ENCODE measurements at places on chromosomes 16 and 17.

DNA sequence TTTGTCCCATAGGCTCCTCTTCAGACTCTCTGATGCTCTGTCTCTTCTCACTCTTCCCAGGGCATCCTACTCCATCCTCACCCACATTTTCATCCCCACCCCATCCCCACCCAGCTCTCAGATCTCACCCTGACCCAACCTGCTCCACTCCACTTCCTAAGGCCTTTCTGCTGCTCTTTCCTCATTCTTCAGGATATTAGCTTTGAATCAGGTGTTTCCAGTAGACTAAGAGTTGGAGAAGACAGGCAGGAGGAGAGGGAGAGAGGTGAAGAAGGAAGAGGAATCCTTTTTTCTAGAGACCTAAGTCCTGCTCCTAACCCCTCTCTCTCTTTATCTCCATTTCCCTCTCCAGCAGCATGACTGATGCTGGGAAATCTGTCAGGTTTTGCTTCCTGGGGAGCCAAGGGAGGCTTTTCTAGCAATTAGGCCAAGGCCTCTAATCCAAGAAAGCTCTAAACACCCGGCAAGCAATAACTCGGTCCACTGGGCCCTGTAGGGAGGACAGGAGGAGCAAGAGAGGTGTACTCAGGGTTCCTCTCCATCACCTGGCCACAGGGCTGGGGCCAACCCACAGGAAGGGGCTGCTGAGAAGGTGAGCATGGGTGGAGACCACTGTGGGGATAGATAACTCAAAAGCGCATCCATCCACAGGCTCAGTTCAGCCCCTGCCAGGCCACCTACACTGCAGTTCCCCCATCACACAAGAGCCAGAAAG is 133.3 kb downstream of the TMEM132E start:
- no peak for DNase-seq

DNA sequence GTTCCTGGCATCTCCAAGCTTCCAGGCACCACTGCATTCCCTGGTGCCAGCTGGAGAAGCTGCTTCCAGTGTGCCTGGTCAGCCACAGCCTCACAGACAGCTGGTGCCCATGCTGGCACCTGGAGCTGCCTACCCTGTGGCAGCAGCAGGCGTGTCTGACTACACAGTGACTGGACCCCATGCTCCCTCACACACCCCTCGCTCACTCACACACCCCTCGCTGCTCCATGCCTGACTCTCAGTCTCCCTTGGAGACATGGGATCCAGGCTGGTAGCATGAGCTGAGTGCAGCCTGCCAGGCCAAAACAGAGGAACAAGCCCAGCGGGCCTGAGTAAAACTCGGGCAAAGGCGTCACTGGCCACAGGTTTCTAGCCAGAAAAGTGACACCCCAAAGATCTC is 59.1 kb upstream of the SMIM36 start:
- no peak for DNase-seq

DNA sequence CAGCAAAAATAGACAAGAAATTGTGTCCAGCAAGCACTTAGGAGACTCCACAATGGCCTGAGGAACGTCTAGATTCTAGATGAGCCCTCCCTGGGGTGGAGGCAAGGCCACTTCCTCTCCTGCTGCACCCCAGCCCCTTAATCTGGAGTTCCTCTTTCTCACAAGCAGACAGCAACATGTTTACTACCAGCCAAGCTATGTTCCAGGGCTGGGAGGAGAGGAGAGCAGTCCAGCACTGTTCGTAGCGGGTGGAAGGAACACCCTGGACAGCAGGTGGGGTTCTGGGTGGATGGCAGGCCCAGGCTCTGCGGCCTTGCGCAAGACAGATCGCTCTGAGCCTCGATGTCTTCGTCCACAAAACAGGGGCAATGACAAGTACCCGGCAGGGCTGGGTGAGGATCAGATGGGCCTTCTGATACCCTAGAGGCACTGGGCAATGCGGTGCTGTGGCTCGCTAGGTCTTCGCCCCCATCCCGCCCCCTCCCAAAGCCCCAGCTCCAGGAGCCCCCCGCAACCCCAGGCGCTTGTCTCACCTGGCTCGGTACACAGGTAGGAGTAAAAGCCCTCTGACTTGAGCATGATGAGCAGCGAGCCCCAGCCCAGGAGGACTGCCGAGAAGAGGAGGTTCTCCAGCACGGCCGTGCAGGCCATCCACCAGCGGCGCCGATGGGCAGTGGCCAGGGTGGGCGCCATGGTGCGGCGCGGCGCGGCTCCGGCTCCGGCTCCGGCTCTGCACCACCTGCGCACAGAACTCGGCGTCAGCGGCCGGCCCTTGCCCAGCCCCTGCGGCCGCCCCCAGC is 1.3 kb downstream of the SLC43A2 start:
- no peak for DNase-seq

DNA sequence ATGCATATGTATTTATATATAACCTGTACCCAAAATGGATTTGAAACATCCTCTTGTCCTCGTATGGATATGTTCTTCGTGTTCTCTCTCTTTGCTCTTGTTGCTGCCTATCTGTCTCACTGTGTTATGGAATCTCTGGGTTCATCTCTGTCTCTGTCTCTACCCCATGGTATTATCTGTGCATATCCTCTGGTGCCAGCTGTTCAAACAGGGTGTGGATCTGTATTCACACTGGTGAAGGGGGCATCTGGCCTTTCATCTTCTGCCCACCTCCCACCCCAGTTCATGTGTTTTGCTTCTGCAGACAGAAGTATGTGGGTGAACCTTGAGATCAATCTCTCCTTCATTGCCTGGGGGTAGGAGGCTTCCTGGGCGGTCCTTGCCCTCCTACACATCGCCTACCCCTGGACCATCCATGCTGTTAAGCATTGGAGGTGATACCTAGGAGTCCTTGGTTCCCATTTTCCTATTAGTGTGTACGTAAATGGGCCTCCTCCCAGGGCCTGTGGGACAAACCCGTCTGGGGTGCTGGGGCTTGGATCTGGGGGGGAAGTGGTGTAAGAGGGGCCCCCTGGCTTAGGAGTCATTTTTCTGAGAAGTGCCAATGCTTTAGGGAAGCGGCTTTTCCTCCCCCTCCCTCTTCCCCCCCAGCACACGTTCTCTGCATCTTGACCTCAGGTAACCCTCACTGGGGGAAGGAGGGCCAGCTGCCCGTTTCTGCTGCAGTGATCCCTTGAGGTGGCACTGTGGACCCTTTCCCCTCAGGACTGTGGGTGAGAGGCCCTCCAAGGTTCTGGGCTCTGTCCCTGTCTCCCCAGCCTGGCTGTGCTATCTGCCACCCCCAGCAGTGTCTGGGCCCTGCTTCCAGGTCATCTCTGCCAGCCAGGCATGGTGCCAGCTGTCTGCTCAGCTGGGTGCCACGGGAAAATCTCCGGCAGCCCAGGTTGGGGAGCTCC is 21.1 kb downstream of the RARA start:
- no peak for DNase-seq

- DNase-seq: no peak
Observed at GRCh38 chr17:2975469-2975958, 87.9 kb downstream of the OR1D5 start.

- no peak for DNase-seq
Observed at GRCh38 chr16:31071861-31072260, 2.2 kb downstream of the ZNF668 start.

DNA sequence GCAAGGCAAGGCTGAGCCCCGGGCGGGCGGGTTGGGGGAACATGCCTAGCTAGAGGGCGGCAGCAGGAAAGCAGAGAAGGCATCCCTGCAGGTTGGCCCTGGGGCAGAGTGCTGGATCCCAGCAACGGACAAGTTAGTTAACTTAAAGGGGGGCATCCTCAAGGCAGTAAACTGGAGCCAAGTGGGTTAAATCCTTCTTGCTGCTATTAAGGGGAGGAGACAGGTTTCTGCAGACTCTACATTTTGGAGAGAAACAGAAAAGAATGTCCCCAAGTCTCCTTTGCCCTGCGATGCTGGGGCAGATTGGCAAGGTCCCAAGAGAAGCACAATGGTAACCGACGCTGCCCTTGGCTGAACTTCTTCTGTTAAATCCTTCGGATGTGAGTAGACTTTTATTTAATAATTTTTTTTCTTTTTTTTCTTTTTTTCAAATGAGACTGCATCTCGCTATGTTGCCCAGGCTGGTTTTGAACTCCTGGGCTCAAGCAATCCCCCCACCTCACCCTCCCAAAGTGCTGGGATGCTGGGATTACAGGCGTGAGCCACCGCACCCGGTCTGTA is 14.0 kb downstream of the ATP5PD start:
- no peak for DNase-seq

- DNase-seq: no peak
Observed at GRCh38 chr16:85901110-85901509, 2.1 kb downstream of the IRF8 start.

DNA sequence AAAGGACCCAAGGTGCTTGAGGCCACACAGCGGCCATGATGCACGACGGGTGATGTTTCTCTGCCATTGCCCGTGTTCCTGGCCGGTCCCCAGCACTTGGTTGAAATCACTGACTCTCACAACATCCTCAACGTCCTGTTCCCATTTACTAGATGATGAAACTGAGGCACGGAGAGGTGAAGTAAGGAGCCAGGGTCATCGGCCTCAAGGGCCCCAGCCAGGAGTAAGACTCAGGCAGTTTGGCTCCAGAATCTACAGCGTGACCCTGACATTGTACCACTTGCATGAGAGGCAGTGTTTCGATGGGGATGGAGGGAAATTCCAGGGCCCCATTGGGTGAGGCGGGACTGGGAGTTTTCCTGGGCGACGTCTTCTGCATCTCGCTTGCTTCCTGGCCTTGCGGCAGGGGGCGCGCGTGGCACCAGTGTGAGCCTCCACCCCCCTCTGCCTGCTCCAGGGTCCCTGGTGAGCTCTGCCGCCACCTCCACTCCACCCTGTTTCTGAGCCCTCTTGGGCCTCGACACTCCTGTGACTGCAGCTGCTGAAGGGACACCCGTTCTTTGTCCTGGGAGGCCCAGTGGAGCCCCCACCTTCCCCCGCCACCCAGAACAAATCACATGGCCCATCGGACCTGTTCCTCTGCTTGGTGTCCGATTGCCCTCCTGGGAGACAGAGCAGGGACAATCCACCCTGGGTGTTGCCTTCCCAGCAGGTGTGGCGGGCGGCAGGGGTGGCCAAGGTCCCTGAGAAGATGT is 133.0 kb upstream of the GSE1 start:
- DNase-seq: no peak

DNA sequence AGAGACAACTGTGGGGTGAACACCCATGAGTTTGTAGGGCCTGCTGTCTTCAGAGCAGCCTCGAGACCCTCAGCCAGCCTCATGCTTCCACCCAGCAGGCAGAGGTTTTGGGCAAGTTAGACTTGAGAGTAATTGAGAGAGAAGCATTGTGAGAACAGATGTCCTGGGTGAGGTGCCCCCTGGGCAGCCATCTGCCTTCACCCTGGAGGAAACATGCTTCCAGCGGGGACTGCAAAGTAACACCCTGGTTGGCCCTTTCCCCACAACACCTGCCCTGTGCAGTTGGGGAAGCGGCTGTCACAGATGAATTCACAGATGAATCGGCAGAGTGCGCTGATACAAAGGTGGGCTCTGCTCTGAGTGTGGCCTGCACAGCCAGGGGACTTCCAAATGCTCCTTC is 23.4 kb downstream of the ATPAF2 start:
- DNase-seq: no peak

- no peak for DNase-seq
Observed at GRCh38 chr16:20415541-20415940, 6.2 kb downstream of the ACSM5 start.

DNA sequence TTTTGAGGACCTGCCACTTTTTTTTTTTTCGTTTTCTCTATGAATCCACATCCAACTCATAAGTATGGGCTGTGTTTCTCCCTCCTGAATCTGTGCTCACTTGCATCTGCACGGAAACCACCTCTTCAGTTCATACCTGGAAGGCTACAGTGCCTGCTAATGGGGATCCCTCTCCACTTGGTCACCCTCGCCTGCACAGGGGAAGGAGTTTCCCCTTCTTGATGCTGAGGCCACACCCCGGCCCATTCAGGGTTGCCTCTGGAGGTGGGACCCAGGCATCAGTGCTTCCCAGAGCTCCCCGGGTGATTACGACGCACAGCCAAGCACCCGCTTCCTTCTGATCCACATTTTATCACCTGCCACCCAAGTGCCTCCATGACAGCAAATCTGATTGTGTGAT is 85.9 kb upstream of the TBC1D3K start:
- no peak for DNase-seq

DNA sequence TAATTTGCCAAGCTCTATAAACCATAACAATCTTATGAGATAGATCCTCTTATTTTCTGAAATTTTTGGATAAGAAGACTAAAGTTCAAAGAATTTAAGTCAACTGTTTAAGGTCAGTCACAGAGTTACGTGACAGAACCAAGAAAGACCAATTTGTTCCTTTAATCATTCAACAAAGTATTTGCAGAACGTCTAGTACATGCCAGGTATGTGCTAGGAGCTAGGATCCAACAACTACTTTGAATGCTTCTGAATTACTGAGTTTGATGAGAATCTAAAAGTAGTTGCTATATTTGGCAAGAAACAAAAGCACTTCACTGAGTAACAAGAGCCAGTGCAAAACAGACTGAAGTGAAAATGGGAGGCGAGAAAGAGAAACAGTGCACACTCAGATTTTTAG is 15.0 kb downstream of the GLOD4 start:
- DNase-seq: no peak

- no peak for DNase-seq
Observed at GRCh38 chr16:1048442-1049112, 24.0 kb upstream of the SSTR5 start.

- no peak for DNase-seq
Observed at GRCh38 chr17:62179525-62180161, 114.6 kb upstream of the MED13 start.

DNA sequence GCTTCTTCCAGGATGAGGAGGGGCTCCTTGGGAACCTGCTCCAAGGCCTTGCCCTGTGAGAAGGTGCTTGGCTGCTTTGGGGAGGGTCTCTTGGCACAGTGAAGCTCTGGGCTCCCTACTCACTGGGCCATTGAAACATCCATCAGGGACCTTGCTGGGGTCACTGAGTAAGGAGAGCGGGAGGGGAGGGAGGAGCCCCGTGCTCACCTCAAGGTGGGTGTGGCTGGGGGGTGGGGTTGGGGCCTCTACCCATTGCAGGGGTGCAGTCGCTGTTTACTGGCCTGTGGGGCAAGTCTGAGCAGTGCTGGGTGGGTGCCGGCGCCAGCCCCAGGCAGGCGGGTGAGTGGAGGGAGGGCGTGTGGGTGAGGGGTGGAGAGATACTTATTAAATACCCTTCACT is 9.9 kb downstream of the TNS4 start:
- no peak for DNase-seq

- DNase-seq: no peak
Observed at GRCh38 chr16:633336-634050, 2.6 kb downstream of the METTL26 start.

- no peak for DNase-seq
Observed at GRCh38 chr17:5536866-5537650, 47.3 kb downstream of the NLRP1 start.

- DNase-seq: no peak
Observed at GRCh38 chr17:74391771-74392170, 24.5 kb downstream of the GPR142 start.

- no peak for DNase-seq
Observed at GRCh38 chr16:49659356-49659755, 196.6 kb downstream of the ZNF423 start.
